Activated T-cell treated with anti-CD3 and anti-CD28 coated beads for 1 hour (primary cell): ENCODE measurements at places on chromosomes 13 and 19.

DNA sequence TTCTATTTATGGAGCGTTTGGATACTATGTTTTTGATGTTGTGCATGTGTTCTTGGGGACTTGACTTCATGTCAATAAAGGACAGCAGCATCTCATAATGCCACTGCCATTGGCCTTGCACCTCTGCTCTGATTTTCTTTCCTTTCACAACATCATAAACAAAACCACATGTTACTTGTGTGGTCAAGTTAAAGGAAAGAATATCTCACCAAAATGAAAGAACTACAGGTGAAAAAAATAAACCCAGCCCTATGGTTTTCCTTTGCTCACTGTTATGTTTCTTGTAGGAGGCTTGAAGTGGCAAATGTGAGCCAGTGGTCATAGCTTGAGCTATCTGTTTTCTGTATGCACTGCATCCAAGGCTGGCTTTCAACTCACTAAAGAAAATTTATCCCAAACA lies 240.4 kb downstream of the KCNRG start:
- no peak for DNase-seq

DNA sequence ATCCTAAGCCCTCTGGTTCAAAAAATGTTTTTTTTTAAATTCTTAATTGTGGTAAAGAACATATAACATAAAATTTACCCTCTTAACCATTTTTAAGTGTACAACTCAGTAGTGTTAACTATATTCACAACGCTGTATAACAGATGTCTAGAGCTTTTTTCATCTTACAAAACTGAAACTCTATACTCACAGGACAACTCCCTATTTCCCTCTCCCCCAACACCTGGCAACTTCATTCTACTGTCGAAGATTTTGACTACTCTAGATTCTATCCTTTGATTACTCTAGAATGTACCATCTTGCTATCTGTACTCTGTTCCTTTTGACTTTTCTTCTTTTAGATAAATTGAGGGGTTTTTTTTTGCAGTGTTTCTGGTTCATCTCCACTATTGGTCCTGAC lies 200.4 kb downstream of the KLF12 start:
- no peak for DNase-seq

GRCh38 chr13:37775871-37776270 lies 93.7 kb downstream of the TRPC4 start:
- no peak for DNase-seq

- no peak for DNase-seq
Measured at GRCh38 chr13:85509512-85509911, 289.7 kb downstream of the SLITRK6 start.

DNA sequence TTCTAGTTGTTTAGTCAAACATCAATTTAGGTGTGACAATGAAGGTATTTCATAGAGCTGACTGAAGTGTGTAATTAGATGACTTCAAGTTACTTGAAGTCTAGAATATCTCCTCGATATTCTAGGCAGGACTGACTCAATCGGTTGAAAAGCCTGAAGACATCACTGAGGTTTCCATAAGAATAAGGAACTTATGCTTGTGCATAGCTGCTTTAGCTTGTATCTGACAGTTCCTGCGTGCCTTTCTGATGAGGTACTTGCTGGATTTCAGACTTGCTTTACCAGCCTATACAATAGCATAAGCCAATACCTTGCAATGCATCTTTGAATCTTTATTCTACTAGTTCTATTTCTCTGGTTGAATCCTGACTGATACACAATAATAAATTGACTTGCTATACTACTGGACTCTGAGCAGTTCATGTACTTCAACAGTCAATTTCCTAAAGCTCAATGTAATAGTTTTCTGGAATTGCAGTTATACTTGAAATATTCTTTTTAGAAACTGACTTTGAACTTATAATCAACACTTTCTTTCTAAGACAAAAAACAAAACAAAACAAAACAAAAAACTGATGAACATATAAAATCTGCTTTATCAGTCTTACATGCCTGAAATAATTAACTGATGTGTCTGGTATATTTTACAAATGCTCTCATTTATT lies 1534.8 kb downstream of the SLITRK5 start:
- no peak for DNase-seq
